Right kidney (tissue), 9 donors: ENCODE measurements at places on chromosomes 13 and 19.
A peak's percentile ranks its signal among the peaks of the same experiment; 100 is the strongest.

DNA sequence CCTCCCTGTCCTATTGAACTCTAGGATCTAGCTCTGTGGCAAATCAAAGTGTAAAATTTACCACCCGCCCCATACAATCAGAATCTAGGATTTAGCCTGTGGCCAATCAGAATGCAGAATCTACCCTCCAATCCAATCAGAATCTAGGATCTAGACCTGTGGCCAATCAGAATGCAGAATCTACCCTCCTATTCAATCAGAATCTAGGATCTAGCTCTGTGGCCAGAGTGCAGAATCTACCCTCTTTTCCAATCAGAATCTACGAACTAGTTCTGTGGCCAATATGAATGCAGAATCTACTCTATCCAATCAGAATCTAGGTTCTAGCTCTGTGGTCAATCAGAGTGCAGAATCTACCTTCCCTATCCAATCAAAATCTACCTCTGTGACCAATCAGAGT, 25.8 kb downstream of the PRKD2 start:
- DNase-seq, result no peak

DNA sequence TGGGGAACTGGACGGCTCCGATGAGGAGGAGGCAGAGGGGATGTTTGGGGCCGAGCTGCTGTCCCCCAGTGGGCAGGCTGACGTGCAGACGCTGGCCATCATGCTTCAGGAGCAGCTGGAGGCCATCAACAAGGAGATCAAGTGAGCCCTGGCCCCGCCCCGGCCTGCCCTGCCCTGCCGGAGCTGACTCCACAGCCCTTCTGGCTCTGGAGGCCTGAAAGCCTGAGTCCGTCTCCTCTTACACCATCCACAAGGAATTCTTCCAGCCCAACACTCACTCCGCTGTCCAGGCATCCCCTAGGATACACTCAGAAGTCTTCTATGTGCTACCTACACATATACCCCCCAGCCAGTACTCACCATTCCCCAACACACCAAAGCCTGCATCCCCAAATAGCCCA, 17.4 kb downstream of the PPFIA3 start:
- peak; percentile 47 for DNase-seq

DNA sequence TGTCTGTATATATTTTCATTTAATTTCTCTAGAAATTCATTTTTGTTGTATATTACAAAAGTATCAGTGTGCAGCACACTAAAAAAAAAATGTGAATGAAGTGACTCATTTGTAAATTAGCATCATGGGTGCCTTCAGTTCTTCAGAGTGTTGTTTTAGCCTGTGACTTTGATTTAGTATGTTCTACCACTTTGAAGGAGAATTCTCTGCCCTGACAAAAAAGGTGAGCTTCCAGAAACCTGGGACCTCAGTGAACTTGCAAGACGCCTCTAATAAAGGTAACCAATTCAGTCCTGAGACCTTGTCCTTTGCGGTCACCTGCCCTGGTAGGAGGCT, 2.4 kb downstream of the METTL21C start:
- DNase-seq, result no peak

DNA sequence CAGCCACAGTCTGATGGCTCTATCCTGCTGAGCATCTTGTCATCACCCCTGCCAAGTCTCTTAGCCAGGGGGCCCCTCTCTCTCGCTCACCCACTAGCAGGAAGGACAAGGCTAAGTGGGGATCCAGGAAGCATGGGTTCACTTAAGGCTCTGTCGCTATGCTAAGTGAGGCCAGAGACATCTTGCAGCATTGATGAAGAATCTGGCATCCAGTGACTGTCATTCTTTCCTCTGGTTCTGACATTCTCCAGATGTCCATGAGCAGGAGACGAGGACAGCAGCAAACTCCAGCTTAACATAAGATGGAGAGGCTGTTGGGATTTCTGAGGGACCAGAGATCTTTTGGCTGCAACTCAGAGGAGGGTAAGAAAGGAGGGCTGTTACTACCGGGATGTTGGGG, 230.2 kb downstream of the TSHZ3 start:
- DNase-seq, result no peak

DNA sequence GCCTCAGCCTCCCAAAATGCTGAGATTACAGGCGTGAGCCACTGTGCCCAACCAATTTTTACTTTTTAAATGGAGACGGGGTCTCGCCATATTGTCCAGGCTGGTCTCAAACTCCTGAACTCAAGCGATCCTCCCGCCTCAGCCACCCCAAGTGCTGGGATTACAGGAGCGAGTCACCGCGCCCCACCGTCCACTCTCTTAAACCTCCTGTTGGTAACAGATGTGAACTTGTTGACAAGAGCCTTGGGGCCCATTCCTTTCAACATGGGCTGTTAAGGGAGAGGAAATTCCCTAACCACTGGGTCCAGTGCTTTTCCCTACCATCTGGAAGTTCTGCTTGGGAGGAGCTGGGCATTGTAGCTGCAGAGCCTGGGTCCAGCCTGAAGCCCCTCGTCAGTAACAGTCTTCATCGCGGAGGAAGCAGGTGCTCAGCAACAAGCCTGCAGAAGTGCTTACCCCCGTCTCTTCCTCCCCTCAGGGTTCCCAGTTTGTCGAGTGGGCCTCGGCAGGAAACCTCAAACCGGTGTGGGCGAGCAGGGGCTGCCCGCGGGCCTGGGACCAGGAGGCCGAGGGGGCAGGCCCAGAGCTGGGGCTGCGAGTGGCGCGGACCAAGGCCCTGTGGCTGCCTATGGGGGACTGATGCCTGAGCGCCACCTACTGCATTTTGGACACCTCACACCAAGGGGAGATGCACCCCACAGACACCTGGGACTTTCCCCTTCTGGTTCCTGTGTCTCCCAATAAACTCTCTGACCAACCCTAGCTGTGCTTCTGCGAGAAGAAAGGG, 4.0 kb upstream of the FLT3LG start:
- DNase-seq, result no peak

DNA sequence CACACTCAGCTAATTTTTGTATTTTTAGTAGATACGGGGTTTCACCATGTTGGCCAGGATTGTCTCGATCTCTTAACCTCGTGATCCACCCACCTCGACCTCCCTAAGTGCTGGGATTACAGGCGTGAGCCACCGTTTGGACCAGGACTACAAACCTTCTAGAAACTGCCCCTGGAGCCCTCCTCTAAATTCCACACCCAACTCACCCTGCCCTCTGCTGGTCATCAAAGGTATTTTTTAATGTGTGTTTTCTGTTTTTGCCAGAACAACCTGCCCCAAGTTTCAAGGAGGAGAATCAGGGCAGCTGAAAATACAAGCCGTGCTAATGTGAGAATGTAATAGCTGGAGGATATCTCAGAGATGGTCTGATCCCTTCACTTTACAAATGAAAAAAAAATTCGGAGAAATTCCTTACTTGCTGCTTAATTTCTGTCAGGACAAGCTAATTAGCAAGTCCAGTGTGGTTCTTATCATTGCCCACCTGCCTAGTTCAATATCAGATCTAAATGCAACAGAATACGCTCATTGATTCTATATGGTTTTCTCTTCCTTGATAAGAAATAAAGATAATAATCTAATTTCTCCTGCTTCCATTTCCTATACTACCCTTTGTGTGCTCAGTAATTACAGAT, 4.1 kb downstream of the ATP8A2 start:
- no peak for DNase-seq

DNA sequence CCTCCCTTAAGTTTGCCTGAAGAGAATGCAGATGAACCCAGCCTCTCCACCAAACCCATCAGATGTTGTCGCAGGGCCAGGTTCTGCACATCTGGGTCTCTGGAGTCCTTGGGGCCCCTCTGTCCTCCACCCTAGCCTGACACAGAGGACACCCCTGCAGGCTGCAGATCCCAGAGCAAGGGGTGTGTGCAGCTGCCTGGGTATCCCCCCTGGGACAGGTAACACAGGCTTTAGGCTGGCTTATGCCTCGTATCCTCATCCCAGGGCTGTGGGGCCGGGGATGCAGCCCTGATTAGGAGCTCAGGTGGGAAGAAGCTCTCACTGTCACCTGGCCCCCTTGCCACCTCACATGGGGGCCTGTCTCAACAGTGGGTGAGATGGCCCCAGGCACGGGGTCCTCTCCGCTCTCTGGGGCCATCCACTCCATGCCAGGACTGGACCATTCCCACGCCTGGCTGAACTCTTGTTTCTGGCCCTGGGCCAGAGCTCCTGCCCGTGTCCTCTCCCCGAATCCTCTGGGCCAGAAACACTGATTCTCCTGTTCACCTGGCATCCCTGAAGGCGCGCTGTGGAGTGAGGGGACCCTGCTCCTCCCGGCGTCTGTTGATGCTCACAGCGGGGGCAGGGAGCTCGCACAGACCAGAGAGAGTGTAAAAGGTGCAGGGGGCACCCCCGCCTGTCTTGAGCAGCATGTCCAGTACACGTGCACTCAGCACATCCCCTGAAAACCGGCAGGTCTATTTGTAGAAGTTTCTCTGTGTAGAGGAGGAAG, 38.7 kb upstream of the TPM4 start:
- DNase-seq, result no peak

GRCh38 chr13:94317063-94317491, 162.4 kb downstream of the DCT start:
- no peak for DNase-seq

DNA sequence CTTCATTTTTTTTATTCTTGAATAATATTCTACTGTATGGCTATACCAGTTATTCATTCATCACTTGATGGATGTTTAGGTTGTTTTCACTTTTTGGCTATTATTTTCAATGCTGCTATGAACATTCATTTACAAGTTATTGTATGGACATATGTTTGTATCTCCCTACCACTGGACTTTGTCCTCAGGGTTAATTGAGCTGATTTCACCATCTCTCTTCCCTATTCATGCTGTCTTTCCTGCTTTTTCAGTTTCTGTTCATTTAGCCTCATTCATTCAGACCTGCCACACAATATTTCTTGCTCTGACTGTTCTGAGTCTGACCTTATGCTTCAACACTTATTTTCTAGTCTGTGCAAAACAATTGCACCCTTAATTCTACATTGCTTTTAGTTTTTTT, 12.3 kb upstream of the C1QTNF9B start:
- no peak for DNase-seq

GRCh38 chr19:45391346-45391745, 13.5 kb downstream of the PPP1R13L start:
- DNase-seq, result no peak

DNA sequence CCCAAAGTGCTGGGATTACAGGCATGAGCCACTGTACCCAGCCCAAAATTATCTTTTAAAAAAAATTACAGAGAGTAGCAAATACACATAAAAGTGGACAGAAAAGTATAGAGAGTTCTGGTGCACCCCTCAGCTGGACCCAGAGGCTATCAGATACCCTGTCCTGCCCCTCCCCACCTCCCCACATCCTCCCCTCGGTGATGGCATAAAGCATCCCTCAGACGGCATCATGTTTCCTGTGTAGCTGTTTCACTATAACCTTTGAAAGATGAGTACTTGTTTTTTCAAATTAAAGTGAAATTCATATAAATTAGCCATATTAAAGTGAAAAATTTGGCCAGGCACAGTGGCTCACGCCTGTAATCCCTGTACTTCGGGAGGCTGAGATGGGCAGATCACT, 20.1 kb downstream of the SLC27A1 start:
- no peak for DNase-seq

DNA sequence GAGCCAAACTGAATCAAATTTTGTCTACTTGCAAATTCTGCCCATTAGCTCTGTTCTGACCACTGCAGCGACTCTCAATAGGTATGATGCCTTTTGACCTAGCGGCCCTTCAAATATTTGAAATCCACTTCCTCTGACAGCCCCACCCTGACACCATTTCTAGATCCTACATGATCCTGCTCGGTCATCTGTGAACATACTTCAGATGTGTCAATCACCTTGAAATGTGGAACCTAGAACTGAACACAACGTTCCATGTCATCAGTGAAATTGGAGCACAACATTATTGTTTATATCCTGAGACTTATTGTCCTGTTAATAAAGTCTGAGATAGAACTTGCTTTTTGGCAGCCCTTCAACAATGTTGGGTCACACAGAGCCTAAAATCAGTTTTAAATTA, 98.2 kb downstream of the UBL3 start:
- no peak for DNase-seq

GRCh38 chr19:10603873-10604459, 16.9 kb upstream of the AP1M2 start:
- no peak for DNase-seq

- DNase-seq, result no peak
Measured at GRCh38 chr19:29381353-29382203, 144.2 kb upstream of the VSTM2B start.

GRCh38 chr13:53269634-53270033, 241.0 kb downstream of the OLFM4 start:
- DNase-seq, result no peak

DNA sequence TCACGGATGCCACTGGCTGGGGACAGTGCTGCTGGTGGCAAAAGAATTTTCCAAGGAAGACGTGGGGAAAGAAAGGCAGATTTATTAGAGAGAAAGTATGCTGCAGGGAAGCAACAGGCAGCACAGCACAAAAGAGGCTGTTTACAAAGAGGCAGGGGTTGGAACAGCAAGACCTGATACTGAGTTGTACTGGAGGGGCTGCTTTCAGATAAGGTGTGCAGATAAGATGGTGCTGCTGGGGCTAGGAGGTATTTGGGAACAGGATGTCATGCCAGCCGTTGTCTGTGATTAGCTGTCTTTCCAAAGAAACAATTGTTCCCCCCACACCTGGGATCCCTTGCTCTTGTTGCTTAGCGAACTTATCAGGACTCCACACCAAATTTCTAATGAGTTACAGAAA, 2023.3 kb upstream of the PCDH20 start:
- no peak for DNase-seq

GRCh38 chr13:73101351-73102007, 42.7 kb downstream of the KLF5 start:
- DNase-seq, result no peak

GRCh38 chr19:3605770-3606169, 905 bp downstream of the TBXA2R start:
- no peak for DNase-seq

DNA sequence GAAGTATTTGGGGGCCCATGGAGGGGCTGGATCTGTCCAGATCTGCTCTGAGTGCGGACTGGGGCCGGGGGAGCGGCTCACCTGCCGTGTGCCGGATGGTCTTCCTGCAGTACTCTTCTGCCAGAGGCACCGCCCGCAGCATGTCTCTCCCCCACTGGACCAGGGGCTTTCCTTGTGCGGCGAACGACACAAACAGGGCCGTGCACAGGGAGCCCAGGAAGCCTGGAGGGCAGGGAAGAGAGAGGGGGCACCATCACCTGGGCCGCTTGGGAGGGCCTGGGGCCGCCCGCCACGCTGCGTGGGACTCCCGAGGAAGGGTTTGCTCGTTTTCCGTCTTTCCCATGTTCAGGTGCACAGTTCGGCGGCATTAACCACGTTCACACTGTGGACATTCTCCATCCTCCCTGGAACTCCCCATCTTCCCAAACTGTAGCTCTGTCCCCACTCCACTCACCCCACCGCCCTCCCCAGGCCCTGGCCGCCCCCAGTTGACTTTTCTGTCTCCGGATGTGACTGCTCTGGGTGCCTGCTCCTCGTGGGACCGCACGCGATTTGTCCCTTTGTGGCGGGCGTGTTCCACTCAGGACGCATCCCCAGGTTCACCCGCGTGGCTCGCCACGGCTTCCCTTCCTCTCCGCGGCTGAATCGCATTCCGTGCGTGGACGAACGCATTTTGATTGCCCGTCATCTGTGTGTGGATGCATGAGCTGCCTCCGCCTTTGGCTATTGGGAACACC, 24.2 kb downstream of the ADPRHL1 start:
- DNase-seq, result no peak
